Stimulated activated CD8-positive, alpha-beta memory T cell treated with anti-CD3 and anti-CD28 coated beads, Interleukin-15, amount 100 ng/mL, for 24 hours (primary cell): ENCODE measurements at places on chromosomes 2 and 18.

DNA sequence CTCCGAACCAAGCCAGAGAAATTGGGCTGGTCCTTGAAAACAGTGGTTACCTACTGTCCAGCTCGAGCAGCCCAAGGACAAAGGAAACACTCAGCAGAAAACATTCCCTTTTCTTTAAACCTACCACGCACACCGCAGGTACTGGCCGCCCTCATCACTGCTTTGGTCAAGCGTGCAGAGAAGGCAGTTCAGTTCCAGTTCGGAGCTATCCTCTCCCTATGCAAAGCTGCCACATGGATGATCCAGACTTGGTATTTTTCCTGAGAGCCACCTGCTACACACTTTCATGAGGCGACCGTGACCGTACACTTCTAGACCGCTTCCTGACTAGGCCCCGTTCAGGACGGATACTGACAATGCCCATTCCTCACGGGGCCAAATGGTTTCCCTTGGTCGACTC is 4.3 kb upstream of the POLR2D start:
- no peak for DNase-seq

DNA sequence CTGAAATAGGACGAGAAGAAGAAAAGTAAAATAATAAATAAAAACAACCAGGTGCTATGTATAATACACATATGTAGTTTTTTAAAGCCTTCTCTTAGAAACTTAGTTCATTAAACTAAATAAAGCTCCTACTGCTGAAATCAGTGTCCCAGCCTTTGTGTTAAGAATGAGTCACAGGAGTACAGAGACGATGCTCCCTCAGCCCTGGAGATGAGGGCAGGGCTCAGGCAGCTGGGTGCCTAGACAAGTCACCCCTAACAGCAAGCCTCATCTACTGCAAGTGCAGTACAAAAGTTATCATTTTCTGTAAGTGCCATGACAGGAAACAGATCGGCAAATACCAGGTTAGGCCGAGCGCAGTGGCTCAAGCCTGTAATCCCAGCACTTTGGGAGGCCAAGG is 18.2 kb downstream of the KIDINS220 start:
- no peak for DNase-seq

DNA sequence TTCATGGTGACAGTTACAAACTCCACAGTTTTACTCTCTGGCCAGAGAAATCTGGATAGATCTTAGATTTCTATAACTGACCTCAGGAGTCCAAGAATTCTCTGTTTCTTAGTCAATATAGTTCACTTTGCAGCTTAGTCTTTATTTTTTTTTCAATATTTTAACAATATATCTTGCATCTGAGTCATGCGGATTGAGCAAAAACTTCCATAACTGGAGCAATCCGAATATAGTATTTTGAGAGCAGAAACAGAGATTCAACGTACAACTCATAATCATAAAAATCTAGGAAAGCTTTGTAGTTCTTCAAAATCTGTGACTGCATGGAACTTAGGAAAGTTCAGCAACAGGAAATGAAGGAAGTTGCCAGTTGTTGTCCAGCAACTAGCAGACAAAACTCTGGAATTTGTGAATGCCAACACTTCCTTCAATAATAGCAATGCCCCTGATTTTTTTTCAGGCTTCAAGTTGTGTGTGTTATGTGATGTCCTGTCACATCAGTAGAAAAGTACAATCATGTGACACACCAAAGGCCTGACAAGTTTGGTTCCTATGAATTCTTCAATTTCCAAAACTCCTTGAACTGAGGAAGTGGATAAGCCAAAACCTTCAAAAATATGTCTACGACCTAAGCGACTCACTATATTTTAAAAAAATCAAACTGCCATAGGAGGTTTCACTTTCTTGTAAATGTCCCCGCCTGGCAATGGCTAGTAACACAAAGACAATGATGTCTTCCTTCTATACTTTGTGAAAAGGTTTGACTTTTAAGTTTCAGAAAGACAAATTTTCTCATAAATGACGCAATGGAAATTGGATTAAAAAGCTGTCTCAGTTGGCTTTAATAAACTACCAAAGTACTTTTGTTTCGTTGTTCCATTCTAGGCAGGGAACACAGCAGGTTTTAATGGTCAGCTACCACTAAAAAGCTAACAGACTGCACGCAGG is 510.6 kb downstream of the ERBB4 start:
- DNase-seq: no peak

GRCh38 chr2:64641599-64641998 is 12.1 kb downstream of the SERTAD2 start:
- DNase-seq: no peak

DNA sequence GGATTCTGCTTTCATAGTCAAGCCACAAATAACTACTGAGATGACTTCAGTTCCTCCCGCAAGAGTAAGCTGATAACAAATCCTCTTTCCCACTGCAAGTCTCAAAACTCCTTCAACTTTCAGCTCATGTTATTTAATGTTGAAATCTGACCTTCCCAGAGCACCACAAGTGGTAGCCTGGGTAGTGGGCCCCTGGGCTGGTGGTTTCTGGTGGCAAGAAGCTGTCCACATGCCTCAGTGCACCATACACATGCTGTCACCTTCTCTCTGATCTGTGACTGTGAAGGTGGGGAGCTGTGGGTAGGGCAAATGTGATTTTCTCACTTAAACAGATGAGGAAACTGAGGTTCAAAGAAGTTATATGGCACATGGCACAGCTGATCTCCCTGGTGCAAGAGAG is 246.1 kb upstream of the EPAS1 start:
- DNase-seq: no peak

DNA sequence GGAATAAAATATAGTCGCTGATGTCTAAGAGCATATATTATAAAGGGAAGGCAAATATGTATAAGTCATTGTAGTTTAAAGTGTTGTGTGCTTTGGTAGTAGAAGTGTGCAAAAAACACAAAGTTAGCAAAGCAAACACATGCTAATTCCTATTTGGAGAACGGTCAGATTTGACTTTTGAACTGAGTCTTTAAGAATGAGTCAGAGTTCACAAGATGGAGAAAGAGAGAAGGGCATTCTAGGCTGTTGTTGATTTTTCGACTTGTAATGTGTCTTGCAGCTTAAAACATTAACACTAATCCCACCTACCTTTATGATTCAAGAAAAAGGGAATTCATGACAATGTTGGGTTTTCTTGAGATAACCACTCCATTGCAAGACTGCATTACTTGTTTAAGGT is 98.1 kb downstream of the CRIM1 start:
- no peak for DNase-seq

GRCh38 chr18:12441475-12442034 is 33.8 kb downstream of the PRELID3A start:
- no peak for DNase-seq

GRCh38 chr2:39696838-39697237 is 31.1 kb downstream of the TMEM178A start:
- DNase-seq: no peak

DNA sequence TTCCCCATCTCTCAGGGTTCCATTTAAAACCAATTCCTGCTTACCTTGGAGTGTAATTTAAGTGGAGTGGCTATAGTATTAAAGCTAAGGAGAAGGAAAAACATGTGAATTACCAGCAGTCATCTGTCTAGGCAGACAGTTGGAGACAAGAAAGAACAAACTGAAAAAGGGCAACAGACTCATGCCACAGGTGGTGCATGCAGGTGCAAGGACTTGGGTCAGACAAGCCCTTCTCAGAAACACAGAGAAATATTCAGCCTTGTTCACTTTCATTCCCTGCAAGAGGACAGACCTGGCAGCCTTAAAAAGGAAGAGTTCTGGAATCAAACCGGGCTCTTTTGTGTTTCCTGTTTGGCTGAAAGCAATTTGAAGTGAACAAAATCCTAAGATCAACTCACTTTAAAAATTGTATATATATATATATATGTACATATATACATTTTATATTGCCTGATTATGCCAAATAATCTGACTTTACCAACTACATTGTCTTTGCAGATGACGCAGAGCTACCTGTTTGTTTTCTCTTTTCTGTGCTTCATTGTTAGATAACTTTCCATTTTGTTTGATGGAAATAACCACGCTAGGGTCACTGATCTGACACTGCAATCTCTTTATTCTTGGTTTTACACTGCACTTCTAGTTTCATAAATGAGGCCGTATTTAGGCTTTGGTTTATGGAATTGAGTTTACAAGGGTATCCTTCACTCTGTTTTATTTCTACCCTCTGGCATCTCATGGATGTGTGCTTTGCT is 35.1 kb upstream of the VPS54 start:
- DNase-seq: no peak

DNA sequence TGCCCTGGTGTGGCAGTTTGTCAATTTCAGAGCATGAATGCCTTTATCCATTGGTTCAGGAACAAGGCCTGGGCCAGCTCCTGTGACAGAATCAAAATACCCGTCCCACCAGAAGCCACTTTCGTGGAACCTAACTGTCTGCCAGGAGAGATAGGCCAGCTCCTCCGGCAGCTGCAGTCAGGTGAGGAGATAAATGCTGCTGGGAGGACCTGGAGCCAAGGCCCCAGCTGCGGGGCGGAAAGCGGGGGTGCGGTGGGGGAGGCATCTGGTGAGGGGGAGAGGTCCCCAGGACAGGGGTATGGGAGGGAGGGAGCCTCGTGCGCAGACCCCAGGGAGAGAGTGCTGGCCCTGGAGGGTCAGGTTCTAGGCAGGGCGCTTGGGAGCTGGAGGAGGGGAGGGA is 4.4 kb upstream of the ASB1 start:
- no peak for DNase-seq

DNA sequence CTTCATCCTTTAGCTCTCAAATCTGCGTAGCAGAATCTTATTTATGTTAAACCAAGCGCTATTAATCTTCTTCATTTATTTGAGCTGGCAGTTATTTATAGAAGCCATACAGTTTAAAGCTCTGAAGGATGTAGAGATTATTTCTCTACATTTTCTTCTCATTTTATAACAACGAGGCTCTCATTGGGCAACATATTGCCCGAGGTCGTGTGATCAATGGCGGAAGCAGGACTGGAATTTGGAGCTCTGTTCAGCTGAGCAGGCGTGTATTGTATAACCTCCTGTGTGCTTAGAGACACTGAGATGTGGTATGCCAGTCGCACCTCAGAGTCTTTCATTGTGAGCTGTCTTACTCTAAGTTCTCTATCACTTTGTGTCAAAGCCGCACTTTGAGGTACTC is 17.5 kb upstream of the DRC1 start:
- DNase-seq: no peak

DNA sequence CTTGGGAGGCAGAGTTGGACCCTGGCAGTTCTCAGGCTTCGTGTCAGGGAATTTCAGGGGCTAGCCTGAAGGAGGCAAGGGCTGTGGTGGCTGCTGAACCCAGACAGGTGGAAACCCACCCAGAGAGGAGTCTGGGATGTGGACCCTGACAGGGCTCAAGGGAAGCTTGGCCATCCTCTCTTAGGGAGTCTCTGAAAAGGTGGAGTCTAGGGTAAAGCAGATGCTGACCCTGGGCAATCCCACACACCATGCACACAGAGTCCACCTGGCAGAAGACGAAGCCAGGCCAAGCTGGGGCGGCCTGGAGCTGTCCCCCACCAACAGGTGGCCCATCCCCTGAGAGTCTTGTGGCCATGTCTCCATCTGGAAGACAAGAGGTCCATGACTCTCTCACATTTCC is 41.2 kb upstream of the TEX51 start:
- DNase-seq: no peak

DNA sequence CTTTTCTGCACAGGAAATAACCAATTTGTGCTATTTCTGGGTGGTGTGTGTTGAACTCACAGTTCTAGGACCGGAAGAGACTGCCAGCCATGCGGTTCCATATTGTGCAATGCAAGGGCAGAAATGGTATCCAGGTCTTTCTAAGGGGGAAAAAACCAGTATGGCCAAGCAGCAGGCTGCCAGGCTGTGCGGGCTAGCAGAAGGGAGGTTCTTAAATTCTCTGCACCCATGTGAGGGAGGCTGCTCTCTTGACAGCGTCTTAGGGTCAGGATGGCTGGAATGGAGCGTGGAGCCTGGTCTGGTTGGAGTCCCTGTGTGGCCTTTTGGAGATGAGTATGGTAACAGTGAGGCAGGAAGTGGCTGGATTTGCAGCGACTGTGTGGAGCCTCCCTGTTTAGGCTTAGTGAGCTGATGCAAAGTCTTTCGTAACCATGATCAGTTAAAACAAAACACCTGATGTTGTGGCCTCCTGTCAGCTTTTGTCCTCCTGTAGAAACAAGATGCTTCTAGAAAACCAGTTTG is 52.6 kb downstream of the NCK2 start:
- DNase-seq: no peak

DNA sequence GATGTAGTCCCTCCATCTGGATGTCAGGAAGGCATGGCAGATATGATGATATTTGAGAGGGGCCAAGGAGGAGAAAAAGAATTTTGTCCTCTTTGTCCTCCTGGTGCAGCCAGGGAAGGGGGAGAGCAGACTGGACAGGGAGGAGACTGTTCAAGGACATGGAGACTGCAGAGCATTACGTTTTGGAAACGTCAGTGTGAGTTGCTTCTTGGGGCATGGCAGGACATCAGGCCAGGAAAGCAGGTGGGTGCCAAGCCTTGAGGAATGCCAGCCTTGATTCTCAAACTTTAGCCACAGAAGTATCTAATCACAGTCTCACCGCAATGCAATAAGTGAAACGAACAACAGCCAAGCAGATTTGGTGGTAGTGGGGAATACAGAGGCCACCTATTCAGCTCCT is 66.2 kb downstream of the BMP10 start:
- no peak for DNase-seq

DNA sequence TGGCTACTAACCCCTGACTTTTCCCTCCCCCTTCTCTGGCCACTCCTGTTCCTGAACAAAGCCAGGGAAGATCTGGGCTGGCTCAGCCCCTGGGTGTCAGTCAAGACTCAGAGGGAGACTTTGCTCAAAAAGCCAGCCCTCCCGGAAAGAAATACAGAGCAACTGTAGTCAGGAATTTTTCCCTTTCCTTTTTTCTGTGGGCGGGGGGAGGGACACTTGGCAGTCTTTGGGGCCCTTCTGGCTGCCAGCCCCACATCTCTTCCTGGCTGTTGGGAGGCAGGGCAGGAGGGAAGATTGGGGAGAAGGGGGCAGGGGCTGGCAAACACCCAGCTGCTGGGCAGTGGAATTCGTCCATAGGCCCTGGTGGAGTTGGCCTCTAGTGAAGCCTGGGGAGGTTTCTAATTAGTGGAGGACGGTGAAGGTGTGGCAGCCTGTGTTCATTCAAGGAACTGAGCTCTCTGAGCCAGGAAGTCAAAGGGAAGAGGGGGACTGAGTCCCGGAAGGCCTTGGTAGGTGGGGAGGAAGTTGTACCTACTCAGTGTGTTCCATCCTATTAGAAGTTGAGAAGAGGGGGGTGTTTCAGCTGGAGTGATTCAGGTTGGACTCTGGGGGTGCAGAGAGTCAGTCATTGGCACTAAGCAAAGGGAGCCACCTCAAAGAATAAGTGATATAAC is 10.9 kb downstream of the IGFBP2 start:
- no peak for DNase-seq

- no peak for DNase-seq
Observed at GRCh38 chr2:42359965-42360483, 993 bp downstream of the COX7A2L start.
